Fibroblast of the aortic adventitia (primary cell): ENCODE measurements at places on chromosomes 7 and 10.

DNA sequence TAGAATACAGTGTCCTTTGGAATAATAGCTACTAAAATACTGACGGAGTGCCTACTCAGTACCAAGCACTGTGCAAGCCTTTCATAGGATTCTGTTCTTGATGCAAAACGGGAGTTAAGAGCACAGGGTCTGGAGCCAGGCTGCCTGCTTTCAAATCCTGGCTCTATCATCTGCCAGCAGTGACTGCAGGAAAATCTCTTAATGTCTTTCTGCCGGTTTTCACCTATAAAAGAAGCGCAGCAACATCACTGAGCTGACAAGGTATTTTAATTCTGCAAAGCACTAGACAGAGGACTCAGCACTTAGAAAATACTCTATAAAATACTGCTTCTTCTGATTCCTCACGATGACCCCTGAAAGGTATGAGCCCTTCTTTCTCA, 659 bp downstream of the FIGNL1 start:
- no peak for DNase-seq

DNA sequence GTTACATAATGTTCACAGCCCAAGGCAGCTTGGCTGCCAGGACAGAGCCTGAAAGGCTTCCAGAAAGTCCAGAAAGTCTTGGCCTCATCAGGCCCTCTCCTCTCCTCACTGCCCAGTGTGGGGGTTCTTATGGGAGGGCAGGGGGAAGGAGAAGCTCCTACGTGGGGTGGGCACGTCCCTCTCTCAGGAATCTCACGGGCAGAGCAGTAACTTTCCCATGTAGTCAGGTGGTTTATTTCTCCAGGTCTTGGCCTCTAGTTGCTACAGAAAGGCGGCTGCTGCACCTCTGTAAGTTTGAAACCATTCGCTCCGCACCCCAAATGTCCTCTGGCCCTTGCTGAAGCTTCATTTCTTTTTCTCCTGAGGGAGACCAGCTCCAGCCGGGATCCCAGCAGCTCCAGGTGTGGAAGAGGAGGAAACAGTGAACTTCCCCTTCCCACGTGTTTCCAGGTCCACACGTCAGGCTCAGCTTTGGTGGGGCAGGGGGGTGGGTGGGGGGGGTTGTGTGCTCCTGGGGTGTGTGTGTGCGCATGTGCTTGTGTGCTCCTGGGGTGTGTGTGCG, 320.3 kb downstream of the WDR37 start:
- no peak for DNase-seq

GRCh38 chr10:132293813-132294520, 13.8 kb downstream of the STK32C start:
- DNase-seq, result no peak

DNA sequence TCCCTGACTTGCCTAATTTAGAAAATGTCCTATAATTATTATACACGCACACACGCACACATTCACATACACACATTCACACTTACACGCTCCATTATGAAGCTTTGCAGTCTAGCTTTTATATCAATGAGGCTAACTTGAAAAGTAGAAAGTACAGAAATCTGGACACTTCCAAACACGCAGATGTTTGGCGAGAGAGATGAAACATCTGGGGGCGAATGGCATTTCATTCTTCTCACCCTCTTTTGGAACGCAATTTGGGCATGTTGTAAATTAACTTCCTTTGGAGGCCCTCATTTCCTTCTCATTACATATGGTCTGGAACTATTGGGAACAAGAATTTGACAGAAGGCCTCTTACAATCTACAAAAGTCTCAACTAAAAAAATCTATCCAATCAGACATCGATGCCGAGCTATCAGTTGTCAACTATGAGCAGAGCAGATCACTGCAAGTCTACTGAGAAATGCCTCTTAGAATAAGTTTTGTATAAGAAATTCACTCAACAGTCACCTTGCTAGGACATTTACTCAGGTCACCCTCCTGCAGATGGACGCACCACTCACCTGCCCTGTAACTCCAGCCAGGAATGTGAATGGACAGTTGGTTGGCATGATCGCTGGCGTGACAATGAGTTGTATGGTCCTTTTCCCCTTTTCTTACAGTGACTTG, 115.2 kb upstream of the ADAM12 start:
- no peak for DNase-seq

GRCh38 chr7:138002096-138002827, 376 bp upstream of the CREB3L2 start:
- DNase-seq, result peak; percentile 100

GRCh38 chr10:15200626-15201025, 32.1 kb upstream of the NMT2 start:
- peak; percentile 91 for DNase-seq

- no peak for DNase-seq
These were observed at the start of gene SEC31B for GRCh38 chr10:100519311-100520051. Gene SEC31B, minus strand, starts transcription at chr10:100519861. Its CDS starts 2,909 bp downstream, at chr10:100516952.

DNA sequence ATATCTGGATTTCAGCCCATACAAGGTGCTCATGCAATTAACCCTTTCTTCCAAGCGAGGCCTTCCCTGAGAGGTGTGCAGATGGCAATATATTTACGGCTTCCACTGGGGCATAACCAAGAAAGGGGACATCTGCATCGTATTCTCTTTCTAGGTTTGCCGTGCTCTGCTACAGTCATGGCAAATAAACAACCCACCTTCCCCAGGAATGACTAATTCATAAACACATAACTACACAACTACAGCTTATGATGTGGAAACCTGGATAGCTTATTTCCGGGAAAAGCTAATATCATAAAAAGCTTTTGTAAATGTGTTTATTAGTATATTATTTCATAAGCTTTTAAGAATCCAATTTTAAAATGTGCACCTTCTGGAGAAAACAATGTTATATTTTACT, 120.0 kb downstream of the CAMK1D start:
- no peak for DNase-seq

DNA sequence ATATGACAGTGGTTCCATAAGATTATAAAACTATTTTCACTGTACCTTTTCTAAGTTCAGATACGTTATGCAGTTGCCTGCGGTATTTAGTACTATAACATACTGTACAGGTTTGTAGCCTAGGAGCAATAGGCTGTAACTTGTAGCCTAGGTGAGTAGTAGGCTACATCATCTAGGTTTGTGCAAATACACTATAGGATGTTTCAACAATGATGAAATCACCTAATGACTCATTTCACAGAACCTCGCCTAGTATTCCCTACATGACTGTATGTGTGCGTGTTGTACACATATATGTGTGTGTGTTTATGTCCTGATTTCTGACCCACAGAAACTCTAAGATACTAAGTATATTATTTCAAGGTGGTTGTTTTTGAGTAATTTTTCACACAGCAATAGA, 139.0 kb downstream of the HERPUD2 start:
- DNase-seq, result no peak

GRCh38 chr10:31940839-31941653, 12.4 kb upstream of the ARHGAP12 start:
- peak; percentile 89 for DNase-seq

DNA sequence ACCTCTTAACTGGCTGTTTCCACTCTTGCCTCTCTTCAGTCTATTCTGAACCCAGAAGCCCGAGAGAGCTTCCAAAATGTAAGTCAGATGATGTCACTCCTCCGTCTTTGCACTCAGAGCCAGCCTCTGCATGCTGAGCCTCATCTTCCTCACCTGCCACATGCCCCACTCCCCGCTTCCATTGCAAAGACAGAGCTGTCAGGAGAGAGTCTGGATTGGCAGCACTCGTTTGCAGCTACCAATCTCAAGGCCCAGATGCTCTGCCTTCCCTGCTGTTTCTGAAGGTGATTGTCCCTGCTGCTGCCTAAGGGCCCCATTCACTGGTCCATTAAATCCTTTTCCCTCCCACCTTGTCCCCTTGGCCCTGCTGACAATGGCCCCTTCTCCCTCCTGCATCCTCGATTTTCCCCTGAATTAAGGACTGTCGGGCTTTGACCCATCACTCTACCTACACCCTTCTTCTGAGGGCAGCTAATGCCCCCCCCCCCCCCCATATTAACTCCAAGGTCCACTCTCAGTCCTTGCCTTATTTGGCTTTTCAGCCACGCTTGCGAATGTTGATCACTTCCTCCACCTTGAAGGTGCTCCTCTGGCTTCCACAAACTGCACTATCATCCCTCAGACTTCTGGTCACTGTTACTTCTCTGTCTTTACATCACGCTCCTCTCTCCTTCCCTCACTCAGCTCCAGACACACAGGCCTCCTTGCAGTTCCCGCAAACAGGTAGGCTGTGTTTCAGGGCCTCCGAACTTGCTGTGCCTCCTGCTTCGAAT, 98.5 kb downstream of the CHN2 start:
- no peak for DNase-seq

DNA sequence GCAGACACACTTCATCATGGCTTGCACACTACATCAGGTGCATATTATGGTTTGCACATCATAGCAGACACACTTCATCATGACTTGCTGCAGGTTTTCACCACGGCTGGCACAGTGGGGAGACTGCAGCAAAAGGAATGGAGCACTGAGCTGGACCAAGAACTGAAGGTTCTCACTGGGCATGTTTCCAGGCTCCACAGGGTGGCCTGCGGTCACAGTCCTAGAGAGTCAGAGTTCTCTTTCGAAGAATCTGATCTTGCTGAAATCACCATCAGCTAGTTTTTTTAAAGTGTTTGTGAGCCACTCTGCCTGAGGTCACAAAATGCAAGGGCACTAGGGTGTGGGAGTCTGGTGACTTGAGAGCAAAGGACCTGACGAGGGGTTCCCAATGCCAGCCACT, 140.4 kb upstream of the NPY start:
- DNase-seq, result no peak

GRCh38 chr7:142871260-142872105, 14.1 kb downstream of the TRPV6 start:
- no peak for DNase-seq

GRCh38 chr10:26952094-26952493, 91.3 kb upstream of the ABI1 start:
- no peak for DNase-seq

DNA sequence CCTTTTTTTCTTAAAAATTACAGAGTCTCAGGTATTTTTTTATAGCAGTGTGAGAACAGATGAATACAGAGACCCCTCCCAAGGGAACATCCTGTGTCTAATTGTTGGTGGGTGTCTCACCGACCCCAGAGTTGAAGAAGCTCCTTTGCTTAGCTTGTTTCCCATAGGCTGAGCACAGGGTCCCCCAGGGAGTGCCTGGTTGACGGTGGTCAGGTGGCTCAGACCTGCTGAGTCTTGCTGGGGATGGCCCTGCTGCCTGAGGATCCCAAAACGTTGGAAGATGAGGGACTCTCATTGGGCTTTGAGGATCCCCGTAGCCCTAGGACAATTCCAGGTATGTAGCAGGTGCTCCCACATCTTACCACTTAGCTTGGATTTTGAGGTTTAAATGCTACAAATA, 19.5 kb downstream of the SCART1 start:
- no peak for DNase-seq

- DNase-seq, result no peak
These were observed 192.6 kb upstream of the FRMD4A start for GRCh38 chr10:14523286-14523685.

DNA sequence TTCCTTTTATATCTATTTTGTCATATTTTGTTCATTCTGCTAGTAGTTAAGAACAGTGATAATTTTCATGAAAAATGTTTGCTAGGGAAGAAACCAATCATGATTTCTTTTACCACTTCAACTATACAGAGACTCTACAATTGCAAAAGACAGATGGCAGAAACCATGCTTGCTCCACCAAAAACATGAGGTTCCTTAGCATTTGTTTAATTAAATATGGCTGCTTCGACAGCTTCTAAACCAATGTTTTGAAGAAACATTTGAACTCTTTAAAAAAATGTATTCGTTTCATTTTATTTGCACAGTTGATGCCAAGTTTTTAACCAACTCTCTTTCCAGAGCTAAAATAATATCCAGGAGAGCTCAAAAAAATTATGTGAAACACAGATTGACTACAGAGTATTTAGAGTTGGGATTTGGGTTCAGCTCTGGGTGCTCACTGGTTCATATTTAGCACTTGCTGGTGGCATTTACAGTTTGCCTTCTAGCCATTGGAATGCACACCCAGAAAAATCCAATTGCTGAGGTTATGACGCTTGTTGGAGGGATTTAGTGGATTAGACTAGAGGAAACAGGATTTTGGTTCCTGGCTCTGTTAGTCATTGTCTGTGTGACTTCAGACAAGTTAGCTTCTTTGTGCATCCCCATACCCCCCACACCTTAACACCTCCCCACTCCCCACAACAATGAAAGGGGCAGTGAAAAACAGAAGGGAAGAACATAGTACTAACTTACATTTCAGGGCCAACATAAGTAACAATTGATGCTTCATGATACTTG, 35.8 kb upstream of the SDHAF3 start:
- no peak for DNase-seq

- DNase-seq, result no peak
These were observed 339.9 kb downstream of the DNAJB6 start for GRCh38 chr7:157676456-157677255.

GRCh38 chr10:36313142-36313541, 671.0 kb upstream of the FZD8 start:
- no peak for DNase-seq

- peak; percentile 31 for DNase-seq
These were observed at the start of gene AGMO for GRCh38 chr7:15561835-15562234. Gene AGMO, minus strand, starts transcription at chr7:15562015.

DNA sequence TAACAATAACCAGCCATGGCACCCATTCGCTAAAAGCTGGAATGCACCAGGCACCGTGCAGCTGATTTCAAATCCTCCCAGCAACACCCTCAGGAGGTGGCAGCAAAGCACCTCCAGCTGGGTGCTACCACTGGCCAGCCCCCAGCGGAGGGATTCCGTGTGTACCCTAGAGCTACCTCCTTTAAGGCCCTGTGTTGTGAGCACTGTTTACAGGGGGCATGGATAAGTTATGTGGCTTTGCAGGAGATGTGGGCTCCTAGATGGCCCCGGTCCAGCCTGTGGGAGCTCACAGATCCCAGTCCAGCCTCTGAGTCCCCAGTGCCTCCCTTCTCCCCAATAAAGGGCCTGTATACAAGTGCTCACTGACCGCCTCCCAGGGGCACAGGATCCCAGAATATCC, 27.1 kb downstream of the TNRC18 start:
- DNase-seq, result no peak

DNA sequence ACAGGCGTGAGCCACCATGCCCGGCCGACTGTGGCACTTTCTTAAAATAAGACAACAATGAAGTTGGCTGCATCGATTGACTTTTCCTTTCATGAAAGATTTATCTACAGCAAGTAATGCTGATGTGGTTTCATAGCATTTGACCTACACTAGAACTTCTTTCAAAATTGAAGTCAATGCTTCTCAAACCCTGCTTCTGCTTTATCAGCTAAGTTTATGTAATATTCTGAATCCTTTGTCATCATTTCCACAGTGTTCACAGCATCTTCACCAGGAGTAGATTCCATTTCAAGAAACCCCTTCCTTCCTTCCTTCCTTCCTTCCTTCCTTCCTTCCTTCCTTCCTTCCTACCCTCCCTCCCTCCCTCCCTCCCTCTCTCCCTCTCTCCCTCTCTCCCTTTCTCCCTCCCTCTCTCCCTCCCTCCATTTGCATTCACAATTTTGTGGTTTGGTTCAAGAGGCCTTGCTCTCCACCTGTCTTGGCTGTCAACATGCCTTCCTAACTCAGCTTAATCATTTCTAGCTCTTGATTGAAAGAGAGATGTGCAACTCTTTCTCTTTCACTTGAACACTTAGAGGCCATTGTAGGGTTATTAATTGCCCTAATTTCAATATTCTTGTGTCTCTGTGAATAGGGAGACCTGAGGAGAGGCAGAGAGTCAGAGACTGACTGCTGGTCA, 52.1 kb downstream of the HDAC9 start:
- DNase-seq, result no peak

GRCh38 chr7:20284771-20285143, 45.9 kb upstream of the ITGB8 start:
- DNase-seq, result no peak

GRCh38 chr10:96082748-96083147, 39.4 kb downstream of the CCNJ start:
- no peak for DNase-seq

- no peak for DNase-seq
These were observed 46.6 kb downstream of the CLEC2L start for GRCh38 chr7:139570119-139570518.
